Globus pallidus (tissue), 1 donor: ENCODE measurements at places on chromosomes 4 and X.

GRCh38 chr4:71006203-71006907 is 12.9 kb downstream of the DCK start:
- DNase-seq = no peak

GRCh38 chr4:162356181-162356580 is 192.4 kb upstream of the FSTL5 start:
- DNase-seq = no peak

DNA sequence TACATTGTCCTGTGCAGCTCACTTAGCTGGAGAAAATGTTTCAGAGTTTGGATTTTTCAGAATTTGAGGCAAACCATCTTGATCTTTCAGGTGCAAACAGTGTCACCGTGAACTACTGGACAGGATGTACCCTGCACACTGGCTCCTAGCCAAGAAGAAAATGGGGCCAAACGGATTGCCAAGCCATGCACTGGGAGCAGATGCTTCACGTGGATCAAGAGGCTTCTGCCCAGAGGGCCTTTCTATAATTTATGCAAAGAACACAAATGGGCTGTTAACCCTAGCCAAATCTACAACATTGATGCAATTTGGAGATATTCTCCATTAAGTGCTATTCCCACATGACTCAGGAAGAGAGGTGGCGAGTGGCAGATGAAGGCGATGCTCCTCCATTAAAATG is 46.9 kb upstream of the ATP8A1 start:
- no peak for DNase-seq

GRCh38 chr4:16466581-16466980 is 240.3 kb upstream of the TAPT1 start:
- DNase-seq = no peak

DNA sequence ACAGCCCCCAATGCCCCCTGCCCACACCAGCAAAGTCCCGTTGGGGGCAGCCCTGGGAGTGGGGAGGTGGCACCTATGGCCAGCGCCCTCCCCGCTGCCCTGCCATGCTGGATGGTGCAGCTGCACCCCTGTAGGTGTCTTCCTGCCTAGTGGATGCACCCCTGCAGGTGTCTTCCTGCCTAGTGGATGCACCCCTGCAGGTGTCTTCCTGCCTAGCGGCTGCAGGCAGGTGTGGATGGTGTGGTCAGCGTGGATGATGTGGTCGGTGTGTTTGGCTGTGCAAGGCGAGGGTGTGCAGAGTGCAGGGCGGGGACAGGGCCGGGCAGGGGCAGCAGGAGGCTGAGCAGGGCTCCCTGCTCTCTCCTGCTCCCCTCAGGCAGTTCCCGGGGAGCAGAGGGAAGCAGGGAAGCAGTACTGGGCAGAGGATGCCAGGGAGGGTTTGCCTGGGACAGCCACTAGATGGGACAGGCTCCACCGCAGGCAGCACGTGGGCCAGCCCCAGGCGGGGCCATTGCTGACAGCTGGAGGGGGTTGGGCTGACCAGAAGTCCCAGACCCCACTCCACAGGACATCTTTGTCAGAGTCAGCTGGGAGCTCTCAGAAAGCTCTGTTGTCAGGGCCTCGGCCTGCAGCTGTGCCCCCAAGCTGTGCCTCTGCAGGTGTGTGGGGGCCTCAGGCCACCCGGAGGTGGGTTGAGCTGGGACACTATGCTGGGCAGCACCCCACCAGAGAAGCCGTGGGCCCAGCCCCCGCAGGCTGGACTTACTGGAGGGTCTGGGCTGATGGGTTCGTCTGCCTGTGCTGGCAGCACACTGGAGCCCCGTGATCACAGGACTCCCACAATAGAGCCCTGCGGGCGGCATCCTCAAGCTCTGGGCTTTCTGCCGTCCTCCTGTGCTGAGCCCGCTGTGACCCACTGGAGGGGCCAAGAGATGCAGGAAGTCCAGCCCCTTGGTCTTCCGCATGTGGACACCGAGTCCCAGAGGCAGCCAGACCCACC is 23.7 kb downstream of the DOK7 start:
- peak; percentile 38 for DNase-seq

GRCh38 chr4:7785017-7785416 is 154.6 kb downstream of the AFAP1 start:
- DNase-seq = no peak

- DNase-seq = no peak
These were observed 12.8 kb downstream of the MTM1 start for GRCh38 chrX:150581093-150581775.

- DNase-seq = no peak
These were observed 188.0 kb upstream of the PACRGL start for GRCh38 chr4:20512033-20512792.
